Left ventricle myocardium superior (tissue), 1 donor: ENCODE measurements at places on chromosomes 12 and 14.

- DNase-seq = peak; percentile 61
Observed at GRCh38 chr12:124921200-124922031, 7.0 kb upstream of the UBC start.

DNA sequence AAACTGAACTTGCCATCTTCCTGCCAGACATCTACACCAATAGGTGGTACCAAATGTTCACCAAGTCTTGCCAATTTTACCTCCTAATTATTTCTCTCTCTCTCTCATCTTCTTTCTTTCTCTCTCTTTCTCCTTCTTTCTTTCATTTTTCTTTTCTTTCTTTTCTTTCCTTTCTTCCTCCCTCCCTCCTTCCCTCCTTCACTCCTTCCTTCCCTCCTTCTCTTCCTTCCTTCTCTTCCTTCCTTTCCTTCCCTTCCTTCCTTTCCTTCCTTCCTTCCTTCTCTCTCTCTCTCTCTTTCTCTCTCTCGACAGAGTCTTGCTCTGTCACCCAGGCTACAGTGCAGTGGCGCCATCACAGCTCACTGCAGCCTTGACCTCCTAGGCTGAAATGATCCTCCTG is 55.4 kb upstream of the PSMA6 start:
- DNase-seq = no peak

DNA sequence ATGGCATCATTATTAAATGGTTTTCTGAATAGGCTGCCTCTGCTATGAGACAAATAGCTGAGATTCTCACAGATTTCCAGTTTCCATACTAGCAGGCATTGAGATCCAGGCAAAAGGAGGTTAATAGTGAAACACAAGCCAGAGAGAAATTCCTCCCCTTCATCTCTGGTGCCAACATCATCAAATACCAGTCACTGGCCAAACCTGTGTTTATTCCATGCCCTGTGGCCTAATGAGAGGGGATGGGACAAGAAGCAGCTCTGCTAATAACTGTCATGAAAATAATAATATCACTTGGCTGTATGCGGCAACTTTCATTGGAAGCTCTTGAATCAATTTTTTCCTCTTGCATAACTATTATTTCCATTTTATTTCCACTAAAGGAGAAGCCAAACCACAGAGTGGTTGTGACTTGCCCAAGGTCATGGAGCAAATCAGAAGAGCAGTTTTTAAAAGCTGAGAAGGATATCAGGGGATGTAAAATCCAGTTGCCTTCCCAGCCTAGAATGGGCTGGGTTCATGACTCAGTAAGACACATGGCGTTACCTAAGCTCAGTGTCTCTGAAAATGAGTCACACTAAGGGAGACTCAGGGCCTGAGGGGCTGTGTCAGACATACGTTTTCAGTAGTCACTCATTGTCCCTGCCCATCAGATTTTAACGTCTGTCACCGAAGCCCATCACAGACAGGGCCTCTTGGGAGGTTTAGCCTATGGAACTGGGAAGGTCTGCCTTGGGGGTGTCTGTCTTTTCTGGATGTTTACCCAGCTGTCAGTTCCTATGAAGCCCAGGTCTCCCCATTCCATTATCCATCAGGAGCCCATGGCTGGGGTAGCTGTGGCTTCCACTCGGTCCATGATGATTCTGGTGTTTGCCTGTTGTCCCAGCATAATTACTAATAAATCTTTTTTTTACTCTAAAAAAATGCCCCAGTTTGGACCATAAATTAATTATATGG is 208.8 kb upstream of the EEA1 start:
- no peak for DNase-seq

DNA sequence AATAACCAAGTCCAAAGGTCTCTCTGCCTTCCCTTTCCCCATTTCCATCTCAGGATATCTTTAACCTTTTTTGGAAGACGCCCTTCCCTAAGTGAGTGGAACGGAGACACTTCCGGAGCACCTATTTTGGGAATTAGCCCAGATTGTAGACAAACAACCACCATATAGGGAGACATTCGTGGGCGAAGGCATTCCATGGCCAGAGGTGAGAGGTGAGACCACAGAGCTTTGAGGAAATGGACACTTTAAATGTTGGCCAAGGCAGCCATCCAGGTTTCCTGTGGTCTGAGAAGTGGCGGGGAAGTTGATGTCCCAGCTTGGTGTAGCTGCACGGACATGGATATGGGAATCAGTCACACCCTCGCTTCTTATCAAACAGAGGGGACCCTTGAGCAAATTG is 69.4 kb upstream of the BDKRB2 start:
- DNase-seq = no peak

GRCh38 chr14:57533214-57533613 is 39.6 kb upstream of the CCDC198 start:
- DNase-seq = no peak

DNA sequence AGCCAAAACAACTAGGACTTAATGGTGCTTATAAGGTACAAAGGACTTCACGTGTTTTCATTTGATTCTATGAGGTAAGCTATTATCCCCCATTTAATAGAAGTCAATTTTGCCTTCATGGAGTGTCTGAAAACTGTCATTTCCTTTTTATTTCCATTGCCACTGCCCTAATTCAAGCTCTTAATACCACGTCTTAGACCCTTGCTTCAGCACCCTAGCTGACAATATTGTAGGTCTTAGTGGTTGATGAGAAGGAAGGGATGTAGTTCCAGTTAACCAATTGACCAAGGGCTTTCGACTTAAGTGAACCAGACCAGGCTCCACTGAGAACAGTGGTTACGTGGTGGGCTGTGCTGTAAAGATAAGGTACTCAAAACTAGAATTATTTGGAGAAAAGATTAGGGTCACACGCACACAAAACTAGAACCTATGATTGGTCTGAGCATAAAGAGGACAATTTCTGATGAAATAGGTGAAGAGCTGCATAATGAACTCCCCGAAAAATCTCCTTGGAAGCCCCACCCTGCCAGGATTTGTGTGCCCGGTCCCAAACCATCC is 9.6 kb upstream of the ASIC1 start:
- DNase-seq = no peak

- no peak for DNase-seq
Observed at GRCh38 chr12:110668480-110669192, 20.3 kb downstream of the HVCN1 start.

DNA sequence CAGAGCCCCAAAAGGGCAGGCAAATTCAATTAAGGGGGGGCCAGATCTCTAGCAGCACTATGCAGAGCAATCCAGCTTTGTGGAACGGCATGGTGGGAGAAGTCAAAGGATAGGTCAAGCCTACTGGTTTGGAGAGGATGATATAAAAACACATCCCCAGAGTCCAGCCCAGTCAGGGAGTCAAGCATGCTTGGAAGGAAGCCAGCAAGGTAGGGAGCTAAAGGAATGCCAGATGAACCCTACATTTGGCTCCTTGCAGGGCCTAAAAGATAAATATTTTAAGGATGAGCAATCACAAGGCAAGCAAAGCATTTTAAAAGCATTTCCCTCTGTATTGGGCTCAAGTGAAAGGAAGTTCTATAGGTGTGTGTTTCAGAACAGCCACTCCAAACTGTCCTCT is 21.4 kb downstream of the KCTD10 start:
- DNase-seq = no peak

GRCh38 chr12:124152731-124153130 is 142.2 kb upstream of the RFLNA start:
- DNase-seq = no peak

GRCh38 chr14:60183741-60184140 is 18.5 kb upstream of the DHRS7 start:
- DNase-seq = no peak

DNA sequence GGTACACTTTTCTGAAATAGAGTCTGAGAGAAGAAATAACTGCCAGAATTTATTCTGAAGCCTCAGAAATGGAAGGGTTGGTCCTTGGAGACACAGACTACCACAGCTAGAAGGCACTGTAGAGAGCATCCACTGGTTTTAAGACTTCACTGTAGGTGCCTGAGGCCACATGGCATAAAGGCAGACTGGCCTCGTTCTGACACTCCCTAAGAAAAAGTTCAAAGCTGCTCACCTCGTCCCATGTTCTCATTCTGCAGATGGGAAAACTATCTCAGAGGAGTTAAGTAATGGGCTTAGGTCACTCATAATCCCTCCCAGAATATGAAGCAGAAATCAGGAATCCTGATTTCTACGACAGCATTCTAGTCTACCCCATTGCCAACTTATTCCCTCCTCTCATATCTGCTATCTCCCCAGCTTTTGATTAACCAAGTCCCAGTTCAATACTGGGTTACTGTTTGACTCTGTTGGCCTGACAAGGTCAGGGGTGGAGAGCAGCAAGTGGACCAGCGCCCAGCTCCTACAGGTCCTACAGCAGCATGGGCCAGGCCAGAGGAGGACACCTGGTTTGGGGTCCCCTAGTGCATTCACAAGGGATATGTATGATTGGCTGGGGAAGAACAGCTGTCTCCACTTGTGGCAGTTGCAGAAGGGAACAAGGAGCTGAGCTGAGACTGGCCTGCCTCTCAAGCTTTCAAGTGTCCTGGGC is 3.7 kb downstream of the ITGA5 start:
- DNase-seq = no peak

- DNase-seq = no peak
Observed at GRCh38 chr14:61780125-61780524, 17.9 kb downstream of the SNAPC1 start.

GRCh38 chr14:52987514-52987913 is 36.7 kb upstream of the FERMT2 start:
- DNase-seq = no peak

GRCh38 chr14:93132472-93133065 is 16.8 kb upstream of the ITPK1 start:
- no peak for DNase-seq

DNA sequence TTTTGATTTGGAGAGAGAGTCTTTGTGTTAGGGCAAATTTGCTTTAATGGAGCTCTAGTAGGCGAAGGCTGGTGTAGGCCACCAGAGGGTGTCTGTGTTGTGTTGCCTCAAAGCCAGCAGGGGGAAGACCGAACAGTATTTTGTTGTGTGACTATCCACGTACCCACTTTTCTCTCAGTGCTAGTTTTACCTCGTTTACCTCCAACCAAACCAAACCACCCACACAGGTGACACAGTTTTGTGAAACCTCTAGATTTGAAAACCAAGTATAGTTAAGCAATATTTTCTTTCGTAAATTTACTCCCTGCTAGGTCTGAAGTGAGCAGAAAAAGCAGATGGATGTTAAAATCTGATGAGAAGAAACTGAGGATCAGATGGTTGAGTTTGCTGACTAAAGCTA is 36.3 kb upstream of the NPFF start:
- peak; percentile 61 for DNase-seq

DNA sequence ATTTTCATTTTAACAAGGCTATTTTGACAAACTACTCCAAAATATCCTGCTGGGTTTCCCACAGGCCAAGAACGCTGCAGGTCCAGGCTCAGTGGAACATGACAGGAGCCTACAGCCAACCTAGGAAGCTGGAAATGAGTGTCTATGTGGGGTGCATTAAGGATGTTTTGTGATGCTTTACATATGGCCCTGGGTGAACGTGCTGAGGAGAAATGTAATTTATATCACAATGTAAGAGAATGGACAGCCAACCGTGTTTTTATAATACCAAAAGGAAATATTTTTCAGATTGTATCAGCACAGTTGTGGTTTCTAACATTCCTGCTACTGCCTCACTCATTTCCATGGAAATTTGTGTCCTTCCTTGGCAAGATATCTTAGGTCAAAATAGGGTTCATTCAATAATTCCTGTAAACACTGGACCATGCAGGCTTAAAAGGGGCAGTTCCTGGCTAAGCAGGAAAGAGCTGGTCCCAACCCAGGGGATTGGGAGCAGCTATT is 51.5 kb downstream of the ST8SIA1 start:
- no peak for DNase-seq

DNA sequence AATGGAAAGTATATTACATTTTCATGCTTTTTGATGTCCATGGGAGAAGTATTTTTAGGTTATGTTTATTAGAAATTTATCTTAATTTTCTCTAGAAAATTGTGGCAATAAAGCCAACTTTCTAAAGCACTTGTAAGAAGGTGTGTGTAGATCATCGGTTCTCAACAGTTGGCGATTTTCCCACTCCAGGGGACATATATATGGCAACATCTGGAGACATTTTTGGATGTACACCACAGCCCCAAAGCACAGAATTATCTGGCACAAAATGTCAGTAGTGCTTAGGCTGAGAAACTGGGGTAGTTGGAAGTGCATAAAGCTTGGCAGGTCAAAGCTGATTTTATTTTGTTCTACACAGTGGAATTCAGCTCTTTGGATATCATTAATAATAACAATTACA is 86.9 kb downstream of the FLRT2 start:
- no peak for DNase-seq

DNA sequence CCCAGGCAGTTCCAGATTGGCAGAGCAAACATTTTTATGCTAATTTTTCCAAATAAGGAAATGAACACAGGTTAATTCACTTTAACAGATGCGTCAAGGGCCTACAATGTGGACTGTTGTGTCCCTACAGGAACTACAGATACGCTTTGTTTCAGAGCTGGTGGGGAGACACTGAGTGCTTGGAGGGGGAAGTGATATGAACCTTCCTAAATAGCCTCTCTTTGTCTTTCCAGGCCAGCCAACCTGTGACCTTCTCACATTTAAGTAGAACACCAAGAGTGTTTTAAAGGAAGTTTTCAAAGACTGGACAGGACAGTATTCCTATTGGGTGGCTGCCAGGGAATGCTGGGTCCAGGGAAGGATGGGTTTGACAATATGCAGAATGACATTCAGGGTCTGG is 141.3 kb downstream of the ZNF664 start:
- no peak for DNase-seq

- DNase-seq = no peak
Observed at GRCh38 chr14:81485372-81485771, 48.3 kb downstream of the SEL1L start.

GRCh38 chr12:124759841-124760503 is 103.7 kb downstream of the SCARB1 start:
- DNase-seq = peak; percentile 73

DNA sequence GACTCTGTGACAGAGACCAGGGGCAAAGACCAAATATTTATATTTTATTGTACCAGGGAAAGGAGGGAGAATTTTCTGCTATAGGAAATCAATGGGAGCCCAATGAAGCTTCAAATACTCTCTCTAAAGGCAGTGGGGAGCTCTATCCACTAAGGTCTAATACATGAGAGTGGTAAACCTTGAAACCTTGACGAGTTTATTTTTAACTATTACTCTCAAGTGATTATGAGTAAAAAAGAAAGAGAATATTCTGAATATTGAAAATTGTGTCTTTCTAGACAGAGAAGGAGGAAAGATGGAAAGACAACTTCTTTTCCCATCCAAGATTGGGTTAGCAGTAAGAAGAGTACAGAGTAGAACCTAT is 1722.1 kb upstream of the SEL1L start:
- no peak for DNase-seq

GRCh38 chr12:93839064-93839463 is 161.9 kb downstream of the CRADD start:
- DNase-seq = no peak
